Activated CD4-positive, alpha-beta T cell treated with anti-CD3 and anti-CD28 coated beads, Interleukin-2, amount 50 U/mL, for 24 hours (primary cell): ENCODE measurements at places on chromosomes 5 and 9.

GRCh38 chr5:111453747-111454146, 58.6 kb downstream of the STARD4 start:
- DNase-seq, result no peak

- DNase-seq, result no peak
Measured at GRCh38 chr9:4926239-4926638, 58.8 kb upstream of the JAK2 start.

DNA sequence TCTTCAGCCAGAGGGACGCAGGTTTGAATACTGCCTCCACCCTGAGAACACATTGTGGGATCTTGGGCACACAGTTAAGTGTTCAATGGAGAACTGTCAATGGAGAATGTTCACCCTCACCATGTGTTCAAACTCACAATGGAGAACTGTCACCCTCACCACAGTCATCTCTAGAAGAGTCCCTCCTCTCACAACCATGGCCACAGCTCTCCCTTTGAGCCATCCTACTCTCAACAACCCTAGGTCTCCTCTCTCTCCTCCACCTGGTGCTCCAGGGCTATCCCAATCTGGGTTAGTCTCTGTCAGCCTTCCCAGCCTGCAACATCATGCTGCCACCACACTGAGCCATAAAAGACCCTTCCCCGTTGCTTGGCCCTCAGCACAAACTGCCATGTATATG, 36.3 kb upstream of the HAND1 start:
- no peak for DNase-seq

- DNase-seq, result no peak
Measured at GRCh38 chr5:138438003-138438723, 694 bp upstream of the REEP2 start.

GRCh38 chr9:128979111-128979510, 31.6 kb downstream of the NUP188 start:
- no peak for DNase-seq

- no peak for DNase-seq
Measured at GRCh38 chr5:154740957-154741356, 14.2 kb upstream of the LARP1 start.

DNA sequence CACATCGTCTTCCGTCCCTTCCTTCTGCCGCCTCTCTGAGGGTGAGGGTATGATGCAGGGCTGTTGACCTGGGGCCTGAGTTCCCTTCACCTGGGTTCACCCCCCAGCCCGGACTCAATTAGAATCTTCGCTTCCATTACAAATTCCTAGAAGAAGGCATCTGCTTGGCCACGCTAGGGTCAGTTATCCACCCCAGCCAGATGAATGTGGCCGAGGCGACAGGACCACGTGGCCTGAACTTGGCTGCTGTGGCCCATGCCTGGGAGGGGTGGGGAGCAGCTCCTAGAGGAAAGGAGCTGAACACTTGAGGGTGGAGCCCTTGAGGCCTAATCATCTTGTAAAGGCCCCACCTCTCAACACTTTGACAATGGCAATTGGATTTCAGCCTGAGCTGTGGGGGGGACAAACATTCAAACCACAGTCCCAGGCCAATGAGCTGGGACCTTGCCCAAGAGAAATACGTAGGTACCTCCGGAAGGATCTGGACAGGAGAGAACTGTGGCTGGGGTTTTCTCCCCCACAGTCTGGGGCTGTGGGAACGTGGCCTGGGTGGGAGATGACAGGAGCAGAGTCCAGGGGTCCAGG, 90.6 kb upstream of the ADAMTS2 start:
- no peak for DNase-seq

GRCh38 chr5:84343171-84343570, 41.5 kb downstream of the EDIL3 start:
- DNase-seq, result no peak

GRCh38 chr5:154476354-154477205, 1.4 kb downstream of the HAND1 start:
- no peak for DNase-seq

- DNase-seq, result no peak
Measured at GRCh38 chr9:135348076-135348787, 131.3 kb upstream of the PPP1R26 start.

DNA sequence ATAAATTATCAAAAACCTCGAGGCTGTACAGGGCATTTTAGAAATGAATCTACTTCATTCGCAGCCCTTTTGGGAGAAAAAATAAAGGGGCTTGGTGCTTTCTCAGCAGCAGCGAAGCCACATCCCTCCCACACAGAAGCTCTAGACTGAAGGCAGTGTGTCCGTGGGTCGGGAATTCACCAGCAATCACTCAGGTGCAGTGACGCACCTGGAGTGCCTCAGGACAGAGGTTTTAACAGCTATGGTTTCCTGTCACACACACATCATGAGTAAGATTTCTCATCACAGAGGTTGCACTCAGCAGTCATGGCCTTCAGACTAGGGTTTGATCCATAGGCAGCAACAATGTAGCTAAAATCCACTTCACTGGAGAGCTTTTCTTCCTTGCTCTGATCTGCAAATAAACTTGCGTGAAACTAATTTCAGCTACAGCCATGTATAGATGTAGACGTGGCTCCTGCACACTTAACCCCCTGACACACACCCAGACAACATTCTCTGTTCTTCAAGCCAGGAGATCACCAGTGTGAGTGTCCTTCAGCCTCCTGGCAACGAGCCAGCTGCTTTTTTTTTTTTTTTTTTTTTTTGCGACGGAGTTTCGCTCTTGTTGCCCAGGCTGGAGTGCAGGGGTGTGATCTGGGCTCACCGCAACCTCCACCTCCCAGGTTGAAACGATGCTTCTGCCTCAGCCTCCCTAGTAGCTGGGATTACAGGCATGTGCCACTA, 34.8 kb downstream of the DYNC2I2 start:
- DNase-seq, result no peak

GRCh38 chr5:19568004-19568403, 420.0 kb downstream of the CDH18 start:
- DNase-seq, result no peak

- no peak for DNase-seq
Measured at GRCh38 chr9:19497276-19497675, 88.5 kb downstream of the ACER2 start.

DNA sequence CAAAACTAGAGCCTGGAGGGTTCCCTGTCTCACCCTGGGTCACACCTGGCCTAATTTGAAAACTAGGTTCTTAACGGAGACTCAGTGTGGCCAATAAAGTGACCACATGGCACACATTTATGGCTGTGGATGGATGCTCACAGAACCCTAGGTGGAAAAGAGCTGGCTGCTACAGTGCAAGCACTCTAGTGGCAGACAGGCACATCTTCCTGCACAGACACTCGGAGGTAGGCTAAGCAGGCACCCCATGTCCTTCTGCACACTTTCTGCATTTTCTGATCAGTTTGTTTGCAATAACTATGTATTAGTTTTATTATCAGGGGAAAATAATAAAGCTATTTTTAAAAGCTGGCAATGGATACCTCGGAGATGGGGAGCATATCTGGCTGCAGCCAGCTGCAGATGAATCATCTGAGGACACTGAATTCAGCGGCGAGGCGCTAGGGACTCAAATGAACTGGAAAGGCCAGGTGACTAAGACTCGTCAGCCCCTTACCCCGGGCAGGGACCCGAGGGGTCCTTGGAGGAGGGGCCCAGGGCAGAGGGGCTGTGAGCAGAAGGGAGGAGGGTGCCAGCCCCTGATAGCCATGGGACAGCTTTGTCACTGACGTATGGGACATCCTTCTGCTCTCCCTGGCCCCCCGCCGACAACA, 96.2 kb downstream of the OLFM1 start:
- DNase-seq, result no peak
